ENCODE measurements at places on chromosomes 5 and 9.

- no peak for DNase-seq
Observed at GRCh38 chr5:169911448-169912212, 68.7 kb downstream of the INSYN2B start.

DNA sequence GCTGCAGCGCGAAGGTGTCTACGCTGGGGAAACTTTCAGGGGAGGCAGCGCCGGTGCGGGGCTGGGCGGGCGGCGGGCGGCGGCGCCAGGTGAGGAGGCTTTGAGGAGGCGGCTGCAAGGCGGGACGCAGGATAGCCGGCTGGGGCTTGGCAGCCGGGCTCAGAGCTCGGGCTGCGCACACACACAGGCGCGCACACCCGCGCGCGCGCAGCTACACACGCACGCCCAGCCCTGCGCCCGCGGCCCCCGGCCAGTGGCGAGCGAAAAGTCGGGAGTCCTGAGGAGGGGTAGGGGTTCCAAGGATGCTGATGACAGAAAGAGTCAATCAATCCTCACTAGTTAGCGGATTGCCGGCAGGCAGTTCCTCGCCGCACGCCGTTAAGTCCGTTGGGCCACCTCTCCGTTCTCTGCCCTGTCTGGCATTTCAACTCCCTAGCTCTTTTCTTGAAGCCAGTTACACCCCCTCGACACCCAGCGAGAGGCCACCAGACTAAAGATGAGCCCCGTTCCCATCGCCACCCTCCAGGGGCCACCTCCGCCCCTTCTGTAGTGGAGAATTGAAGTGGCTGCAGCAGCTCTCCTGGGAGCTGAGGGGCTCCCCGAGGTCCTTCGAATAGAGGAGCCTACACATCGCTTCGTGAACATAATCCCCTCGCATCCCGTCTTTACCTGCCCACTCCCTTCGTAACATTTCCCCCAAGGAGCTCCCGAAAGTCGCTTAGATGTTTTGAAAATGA, 1640.3 kb upstream of the C9orf72 start:
- no peak for DNase-seq

DNA sequence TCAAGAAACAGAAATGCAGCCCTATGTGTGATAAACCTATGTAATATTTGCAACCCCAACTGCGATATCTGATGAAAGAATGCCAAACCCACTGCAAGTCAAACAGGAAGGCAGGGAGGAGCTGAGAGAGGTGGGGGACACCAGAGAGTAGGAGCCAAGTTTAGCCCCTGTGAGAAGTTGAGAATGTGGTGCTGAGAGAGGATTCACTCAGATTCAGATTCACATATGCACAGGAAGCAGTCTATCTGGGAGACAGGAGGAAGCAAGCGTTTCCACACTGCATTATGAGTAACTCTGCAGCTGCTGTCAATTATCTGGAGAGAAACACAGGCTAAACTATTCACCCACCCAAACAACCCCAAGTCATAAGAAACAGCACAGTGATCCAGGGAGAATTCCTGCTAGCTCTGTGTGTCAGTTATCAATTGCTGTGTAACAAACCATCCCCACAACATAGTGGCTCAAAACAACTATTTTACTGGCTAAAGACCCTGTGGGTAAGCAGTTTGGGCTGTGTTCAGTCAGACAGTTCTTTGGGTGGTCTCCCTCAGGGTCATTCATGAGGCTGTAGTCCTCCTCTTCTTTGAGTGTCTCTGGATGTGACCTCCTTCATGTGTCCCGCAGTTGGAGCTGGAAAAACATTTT, 161.9 kb upstream of the RAI14 start:
- no peak for DNase-seq

DNA sequence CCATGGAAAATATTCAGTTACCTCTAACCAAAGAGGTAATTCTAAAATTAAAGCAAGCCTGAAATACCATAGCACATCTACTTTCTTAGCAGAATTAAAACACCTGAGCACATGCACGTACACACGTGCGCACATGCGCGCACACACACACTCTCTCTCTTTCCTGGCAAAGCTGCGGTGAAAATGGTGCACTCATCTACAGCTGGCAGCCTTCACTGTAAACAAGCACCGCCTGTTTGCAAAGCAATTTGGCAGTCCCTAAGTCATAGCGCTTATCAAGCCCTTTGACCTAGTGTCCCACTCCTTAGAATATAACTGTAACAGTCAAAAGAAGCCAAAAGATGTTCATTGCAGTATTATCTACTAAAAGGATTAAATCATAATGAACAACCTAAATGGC, 278.7 kb downstream of the DENND1A start:
- no peak for DNase-seq

GRCh38 chr9:89375191-89375760, 57.0 kb downstream of the SECISBP2 start:
- no peak for DNase-seq

- DNase-seq: no peak
Observed at GRCh38 chr5:4156889-4157288, 561.3 kb downstream of the IRX1 start.

GRCh38 chr9:135414293-135414692, 65.3 kb upstream of the PPP1R26 start:
- DNase-seq: no peak

DNA sequence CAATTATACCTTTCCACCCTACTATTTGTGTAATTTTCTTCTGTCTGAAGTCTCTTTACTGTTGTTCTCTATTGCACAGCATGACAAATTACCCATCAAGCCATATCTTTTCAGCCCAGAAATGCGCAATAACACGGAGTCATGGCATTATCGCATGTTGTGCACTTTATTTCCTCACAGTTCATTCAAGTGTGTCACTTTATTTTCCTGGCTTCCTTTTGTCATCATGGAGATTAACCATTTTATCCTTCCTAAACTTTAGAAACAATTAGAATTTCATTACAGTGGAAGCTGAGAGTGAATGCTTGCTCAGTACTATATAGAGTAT, 41.3 kb upstream of the MEF2C start:
- no peak for DNase-seq

DNA sequence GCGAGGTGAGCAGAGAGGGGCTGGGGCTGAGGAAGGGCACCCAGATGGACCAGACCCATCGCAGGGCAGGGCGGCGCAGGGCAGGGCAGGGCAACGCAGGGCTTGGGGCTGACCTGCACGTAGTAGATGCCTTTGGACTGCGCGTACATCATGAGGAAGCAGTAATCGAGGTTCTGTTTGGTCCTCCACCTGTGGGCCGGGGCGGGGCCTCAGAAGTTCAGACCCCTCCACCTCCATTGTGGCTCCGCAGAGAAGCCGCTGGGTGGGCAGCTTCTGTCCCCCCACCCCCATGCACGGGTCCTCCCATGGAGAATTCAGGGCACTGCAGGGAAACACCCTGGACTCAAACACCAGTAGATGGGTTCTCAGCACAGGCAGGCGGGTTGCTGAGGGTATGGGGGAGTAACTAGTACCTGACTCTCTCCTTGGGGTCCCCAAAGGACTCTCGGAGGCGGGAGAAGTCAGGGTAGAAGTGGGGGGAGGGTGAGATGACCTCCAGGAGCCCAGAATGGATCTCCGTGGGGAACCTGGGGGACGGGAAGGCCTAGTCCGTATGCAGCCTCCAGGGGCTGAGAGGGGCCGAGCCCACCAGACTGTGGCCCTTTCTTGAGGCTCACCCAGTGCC, 6.4 kb downstream of the LTC4S start:
- DNase-seq: no peak

DNA sequence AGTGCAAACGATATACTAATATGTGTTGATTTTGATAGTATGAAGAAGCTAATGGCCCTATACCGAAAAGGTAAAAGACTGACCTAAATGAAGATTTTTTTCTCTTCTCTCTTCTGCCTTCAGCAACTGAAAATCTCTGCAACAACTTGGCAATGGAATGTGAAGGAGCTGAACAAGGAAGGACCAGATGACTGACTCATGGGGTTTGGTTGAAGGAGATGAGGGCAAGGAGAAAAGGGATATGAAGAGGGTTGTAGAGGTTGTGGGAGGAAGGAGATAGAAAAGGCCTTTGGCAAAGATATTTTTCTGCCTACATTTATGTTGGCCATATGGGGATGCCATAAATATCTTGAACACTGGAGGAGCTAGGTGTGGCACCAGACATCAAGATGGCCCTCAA, 129.7 kb upstream of the CHD1 start:
- no peak for DNase-seq

GRCh38 chr9:3099646-3100045, 255.8 kb upstream of the PUM3 start:
- DNase-seq: no peak

DNA sequence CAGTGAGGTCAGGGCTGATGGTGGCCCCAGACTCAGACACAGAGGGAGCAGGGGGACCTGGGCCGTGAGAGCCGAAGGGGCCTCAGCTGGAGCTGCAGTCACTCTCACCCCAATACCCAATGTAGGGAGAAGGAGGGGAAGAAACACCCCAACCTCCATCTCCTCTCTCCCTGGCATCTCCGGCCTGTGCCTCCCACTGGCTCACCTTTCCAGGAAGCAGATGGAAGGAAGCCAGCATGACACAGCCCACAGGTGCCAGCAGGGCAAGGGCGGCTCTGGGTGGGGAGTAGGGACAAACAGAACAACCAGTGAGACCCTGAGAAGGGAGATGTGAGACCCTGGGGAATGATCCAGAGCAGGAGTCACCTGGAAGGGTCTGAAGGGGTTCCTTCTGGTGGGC, 3.0 kb upstream of the CRB2 start:
- DNase-seq: no peak

GRCh38 chr9:107481035-107481434, 8.5 kb downstream of the KLF4 start:
- DNase-seq: no peak

GRCh38 chr5:157059891-157060290, 975 bp upstream of the HAVCR1 start:
- DNase-seq: no peak

- DNase-seq: no peak
Observed at GRCh38 chr5:171975262-171975876, 31.1 kb downstream of the FBXW11 start.

DNA sequence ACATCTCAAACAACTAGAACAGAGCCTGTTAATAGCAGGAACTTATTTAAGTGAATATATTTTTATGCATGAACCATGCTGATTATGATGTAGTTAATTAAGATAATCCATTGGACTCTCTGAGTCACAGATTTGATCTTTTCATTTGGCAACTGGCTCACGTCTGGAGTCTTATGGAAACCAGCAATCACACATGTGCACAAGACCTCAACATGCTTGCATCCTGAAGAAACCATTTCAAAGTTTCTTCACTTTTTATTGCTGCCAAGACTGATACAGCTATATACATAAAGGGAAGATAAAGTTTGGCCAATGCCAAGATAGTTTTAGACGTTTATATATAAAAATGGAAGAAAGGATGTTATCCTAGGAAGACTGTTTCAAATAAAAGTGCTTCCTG, 13.3 kb upstream of the C9 start:
- no peak for DNase-seq

- DNase-seq: no peak
Observed at GRCh38 chr5:80739898-80740297, 85.1 kb upstream of the DHFR start.

- DNase-seq: no peak
Observed at GRCh38 chr5:73770172-73771025, 144.4 kb downstream of the ARHGEF28 start.

DNA sequence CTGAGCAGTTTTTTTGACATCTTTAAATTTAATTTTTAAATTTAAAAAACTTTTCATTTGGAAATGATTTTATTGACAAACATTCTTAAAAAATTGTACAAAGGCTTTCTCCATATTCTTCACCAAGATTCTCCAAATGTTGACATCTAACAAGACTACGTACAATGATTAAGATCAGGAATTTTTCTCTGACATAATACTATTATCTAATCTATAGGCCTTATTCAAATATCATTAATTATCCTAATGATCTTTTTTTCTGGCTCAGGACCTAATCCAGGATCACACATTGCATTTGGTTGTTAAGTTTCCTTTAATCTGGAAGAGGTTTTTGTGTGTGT, 106.1 kb upstream of the OSMR start:
- no peak for DNase-seq

GRCh38 chr9:133114886-133115603, 6.0 kb downstream of the RALGDS start:
- no peak for DNase-seq

GRCh38 chr5:125574491-125575044, 828.1 kb upstream of the ZNF608 start:
- DNase-seq: no peak

Measured in activated CD4-positive, alpha-beta T cell treated with anti-CD3 and anti-CD28 coated beads for 48 hours (primary cell).